ENCODE measurements at places on chromosomes 7 and 10.

DNA sequence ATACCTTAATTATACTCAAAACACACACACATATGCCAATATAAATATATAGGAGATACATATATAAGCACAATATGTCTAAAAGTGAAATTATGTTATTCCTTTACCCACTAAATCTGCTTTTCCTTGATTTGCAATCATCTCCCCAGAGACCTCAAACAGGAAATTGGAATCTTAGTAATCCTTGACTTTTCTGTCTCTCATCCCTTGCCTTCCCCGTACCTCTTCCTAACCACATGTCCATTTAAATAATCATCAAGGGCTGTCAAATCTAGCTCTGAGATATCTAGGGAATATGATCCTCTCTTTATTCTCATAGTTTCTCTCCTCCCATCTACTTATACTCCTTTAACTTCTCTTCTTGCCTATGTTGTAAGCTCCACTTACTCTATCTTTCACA, 336.6 kb downstream of the HGF start:
- no peak for DNase-seq

GRCh38 chr7:129188372-129188891, at the start of gene SMO:
TSS of gene SMO (plus strand) at chr7:129188633. CDS start at chr7:129189152, 519 bp downstream.
- DNase-seq, result no peak

GRCh38 chr10:100551196-100551595, 15.5 kb downstream of the HIF1AN start:
- DNase-seq, result no peak

DNA sequence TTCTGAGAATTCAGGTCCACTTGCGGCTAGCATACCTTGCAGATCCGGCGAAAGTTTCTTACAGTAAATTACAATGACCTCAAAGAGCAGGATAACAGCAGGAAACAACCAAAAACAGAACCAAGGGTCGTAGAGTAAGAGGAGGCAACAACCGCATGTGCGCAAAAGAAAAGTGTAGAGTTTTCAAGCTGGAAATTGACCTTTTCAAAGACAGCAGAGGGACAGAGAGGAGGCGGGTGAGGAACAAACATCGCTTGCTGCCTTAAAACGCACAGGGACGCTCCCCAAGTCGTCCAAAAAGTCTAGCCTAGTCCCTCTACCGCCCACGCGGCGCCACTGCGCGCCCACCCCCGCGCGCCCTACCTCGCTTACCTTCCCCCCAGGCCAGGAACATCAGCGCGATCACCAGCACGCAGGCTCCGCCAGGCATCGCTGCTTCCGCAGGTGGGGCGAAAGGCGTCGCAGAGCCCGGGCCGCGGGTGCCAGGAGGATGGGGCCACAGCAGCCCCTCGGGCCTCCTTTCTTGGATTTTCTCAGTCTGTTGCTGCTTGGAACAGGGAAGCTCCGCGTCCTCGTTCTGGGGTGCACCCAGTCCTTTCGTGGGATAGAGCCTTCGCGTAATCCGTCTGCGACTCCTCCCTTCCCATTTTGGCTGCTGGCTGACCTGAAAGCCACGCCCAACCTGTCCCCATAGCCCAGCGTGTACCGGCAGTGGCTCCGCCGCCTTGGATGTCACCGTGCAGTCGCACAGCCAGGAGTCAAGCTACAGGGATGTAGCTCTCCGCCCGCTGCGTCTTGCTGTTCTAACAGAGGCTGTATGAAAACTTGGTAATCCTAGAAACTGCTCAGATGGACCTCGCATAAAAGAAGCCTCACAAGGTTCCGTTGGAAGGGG, at the start of gene VWDE:
VWDE (minus strand) TSS at position 579 of the 895 bp plus-strand sequence; CDS start at position 430, 149 bp downstream.
- DNase-seq, result no peak

DNA sequence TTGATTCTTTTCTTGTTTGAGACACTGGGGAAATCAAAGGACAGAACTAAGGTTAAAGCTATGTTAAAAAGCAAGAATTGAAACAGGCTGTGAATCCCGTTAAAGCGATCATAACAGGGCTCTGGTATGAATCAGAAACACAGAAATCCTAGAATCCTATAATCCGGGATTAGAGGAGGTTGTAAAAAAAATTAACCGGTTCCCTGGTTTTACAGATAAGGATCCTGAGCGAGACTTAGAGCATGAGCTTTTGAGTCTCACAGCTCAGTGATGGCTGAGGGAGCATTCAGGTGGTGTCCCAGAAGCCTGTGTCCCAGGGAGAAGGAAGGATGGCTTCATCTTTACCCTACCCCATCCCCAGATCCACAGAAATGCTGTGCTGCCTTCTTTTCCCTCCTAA, 461.3 kb downstream of the PAXIP1 start:
- DNase-seq, result no peak

DNA sequence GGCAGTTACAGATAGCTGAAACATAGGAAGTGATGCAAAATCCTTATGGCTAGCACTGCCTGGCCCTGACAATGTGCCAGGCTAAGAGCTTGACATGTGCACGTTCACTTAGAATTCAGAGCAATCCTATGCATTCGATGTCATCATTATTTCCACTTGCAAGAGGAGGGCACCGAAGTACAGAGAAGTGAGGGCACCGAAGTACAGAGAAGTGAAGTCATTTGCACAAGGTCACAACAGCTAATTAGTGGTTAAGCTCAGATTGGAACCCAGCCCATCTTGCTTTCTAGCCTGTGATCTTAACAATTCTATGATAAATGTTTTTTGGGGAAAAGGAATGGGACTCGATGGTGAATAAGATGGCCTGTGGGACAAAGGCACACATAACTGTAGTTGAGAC, 73.4 kb downstream of the ARHGAP22 start:
- no peak for DNase-seq

DNA sequence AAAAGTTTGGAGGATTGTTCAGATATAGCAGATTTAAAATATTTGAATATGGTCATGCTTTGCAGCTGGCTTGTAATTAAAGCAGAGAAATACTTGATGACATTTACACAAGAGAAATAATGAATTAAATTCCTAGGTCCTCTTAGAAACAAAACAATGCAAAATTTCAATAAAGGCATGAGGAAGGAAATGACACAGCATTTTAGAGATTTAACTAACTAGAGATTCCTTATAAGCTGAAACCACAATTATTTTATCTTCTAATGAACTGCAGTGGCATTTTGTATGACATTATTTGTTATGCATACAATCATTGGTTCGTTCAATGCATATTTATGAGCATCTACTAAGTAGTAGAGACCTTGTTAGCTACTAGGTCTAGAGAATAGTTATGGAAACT, 490.9 kb downstream of the ZWINT start:
- DNase-seq, result no peak

DNA sequence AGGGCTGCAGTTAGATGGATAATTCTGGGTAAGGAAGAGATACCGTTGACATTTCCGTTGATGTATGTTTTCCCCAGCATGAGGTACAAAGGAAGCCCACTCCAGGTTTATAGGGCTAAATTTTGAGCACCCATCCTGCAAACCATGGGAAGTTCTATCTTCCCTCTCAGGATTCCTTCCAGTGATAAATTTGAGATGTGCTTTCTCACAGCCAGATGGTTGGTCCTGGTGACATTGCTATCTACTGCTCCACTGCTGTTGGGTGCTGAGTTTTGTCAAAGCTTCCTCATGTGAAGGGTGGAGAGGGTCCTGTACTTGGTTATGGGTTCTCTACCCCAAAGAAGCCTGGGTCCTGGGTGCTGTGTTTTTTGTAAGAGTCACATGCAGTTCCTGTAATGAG, 57.4 kb downstream of the CXCL12 start:
- no peak for DNase-seq

DNA sequence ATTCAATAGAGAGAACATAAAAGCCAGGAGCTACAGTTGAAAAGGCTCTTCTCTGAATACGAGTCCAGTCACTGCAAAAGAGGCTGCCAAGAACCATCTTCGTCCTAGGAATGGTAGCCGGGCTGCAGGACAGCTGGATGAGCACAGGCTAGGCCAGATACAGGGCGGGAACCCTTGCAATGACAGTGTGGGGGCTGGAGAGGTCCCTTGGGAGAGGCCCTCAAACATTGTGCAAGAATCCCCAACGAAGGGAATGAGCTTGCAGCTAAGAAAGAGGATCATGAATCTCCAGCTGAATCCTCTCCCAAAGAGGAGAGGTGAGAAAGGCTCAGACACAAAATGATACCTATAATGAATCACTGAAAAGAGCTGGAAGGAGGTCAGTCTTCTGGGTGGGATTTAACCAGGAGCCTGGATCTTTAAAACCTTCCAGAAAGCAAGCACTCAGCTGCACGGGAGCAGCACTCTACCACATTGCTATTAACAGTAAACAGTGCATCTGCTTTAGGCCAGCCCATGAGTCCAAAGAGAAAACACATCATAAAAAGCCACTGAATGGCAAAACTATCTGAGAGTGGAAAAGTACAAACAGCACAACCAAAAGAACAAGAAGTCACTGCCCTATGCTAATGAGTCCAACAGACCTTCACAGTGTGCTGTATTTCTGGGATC, 287.9 kb downstream of the TNS3 start:
- no peak for DNase-seq

GRCh38 chr10:1570416-1571051, 166.8 kb downstream of the ADARB2 start:
- no peak for DNase-seq

GRCh38 chr10:89633484-89633883, 11.6 kb downstream of the PANK1 start:
- peak; percentile 44 for DNase-seq

DNA sequence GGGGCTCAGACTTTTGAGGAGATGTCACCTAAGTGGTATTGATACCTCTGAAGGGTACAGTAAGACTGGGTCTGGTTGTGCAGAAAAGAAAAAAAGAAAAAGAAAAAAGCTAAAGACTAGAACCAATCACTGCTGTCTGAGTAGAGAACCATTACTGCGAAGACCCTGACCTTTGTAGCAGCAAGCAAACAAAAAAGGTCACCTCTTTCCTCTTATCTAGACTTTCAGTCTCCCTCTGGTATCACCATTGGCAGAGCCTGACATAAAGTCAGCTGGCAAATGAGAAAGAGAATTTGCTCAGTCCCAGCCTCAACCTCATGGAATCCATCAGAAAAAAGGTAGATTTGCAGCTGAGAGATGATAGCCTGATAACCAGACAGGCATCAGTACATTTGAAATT, 2.6 kb upstream of the DNTT start:
- no peak for DNase-seq

- DNase-seq, result no peak
Observed at GRCh38 chr10:71757399-71757922, 15.9 kb downstream of the VSIR start.

DNA sequence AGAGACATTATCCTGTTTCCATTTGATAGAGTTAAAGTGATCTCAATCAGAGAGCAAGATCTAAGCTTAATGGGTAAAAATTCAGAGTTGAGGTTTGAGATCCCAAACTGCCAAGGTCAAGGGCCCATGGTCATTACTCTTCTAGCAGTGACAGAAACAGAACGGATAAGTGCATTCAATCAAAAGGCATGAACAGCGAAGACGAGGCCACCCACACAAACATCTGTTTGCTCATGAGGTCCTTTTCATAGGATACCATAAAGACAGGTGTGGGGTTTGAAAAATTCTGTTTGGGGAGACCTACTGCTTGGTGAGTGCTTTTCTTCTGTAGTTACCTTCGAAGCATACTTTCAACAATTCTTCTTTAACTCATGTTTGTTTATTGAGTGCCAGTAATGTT, 58.3 kb downstream of the SEMA3C start:
- DNase-seq, result no peak

DNA sequence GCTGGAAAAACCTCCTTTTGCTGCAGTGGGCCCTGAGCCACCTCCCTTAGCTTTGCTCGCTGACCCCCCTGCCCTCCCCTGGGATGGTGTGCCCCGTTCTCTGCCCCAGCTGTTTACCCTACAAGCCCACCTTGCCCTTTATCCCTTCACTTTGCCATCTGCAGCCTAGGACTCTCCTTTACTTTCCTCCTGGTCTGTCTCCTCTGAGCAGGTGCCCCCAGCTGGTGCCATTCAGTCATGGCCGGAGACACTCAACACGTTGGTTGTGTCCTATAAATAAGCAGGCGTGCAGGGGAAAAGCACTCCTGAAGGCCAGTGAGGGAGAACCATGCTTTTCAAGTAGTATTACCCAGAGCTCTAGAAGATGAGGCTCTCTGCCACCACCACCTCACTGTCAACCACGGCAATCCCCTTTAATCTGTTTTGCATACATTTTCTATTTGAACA, 6.1 kb downstream of the RASSF4 start:
- no peak for DNase-seq

- no peak for DNase-seq
Observed at GRCh38 chr7:16563281-16564022, 36.8 kb downstream of the LRRC72 start.

DNA sequence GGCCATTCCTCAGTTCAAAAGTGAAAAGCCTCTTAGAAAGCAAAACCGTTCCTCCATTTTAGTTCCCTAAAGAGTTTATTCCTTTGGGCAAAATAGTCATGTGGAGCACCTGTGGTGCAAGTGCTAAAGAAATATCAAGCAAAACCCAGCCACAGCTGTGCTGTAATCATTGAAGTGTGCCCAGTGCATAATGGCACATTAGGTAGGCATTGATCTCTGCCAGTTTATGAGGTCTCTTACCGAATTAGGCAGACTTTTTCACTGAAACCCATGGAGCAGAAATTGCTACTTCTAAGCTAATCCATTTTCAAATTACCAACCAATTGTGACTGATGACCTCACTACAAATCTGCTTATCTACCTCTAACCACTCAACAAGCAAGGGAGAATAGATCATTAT, 97.2 kb upstream of the SEMA3A start:
- no peak for DNase-seq

DNA sequence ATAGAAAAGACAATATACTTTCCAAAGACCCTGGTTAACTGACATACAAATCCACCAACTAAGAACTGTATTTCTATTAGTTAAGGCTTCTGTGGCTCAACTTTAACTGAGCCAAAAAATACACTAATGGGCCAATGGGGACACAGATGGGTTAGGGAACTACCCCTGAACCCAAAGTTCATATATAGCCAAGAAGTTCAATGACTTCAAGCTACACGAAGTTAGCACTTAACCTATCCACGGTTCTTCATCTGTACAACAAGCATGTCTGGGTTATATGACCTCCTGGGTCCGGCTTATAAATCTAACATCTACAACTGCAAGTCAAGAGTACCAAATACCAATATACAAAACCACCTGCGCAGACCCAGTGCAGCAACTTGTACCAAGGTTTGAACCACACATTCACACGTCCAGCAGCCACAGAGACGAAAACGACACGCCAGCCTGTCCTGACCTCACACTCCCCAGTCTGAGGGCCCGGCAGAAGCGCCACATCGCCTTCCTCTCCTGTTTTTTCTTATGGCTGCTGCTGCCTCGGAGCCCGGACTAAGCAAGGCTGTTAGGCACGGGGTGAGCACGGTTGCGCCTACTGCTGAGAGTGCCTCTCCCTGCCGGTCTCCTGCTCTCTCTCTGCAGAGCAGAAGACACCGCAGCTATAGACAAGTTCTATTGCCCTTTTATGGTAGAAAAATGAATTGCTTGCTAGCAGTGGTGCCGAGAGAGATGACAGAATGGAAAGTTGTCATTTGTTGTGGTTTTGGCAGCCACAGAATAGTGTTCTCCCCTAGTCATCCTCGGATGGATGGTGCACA, 86.3 kb downstream of the RNF216 start:
- peak; percentile 82 for DNase-seq
